AG08396 (cell line): ENCODE measurements at places on chromosomes 2 and 18.

DNA sequence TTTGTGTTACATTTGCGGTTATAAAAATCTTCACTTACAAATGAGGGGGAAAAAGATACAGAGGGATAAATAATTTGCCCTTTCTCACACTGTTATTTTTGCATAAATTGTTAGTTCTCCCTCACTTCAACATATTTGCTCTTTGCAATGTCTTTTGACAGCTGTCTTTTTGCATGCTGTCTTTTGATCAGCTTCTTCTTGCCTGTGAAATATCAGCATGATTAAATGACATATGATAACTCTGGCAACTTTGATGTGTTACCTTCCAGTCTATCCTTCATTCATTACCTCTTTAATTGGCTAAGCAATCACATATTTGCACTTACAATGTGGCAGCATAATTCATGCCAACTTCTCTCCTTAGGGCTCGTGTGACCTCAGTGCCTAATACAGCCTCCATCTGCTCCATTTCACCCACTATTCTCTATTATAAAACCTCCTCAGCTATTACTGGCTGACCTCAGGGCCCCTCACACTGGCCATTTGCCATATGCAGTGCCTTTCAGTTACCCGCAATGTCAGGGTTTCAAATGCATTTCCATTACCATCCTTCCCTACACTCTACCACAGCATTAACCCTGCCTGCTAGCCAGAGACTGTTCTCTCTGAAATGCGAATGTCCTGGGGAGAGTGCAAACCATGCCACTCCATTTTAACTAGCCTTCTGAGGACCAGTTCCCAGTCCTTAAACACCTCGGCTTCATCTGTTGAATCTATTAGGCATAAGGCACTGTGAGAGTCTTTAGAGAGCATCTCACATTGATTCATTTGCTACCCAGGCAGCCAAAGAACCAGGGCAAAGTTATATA lies 1056.6 kb upstream of the CHAC2 start:
- no peak for DNase-seq

DNA sequence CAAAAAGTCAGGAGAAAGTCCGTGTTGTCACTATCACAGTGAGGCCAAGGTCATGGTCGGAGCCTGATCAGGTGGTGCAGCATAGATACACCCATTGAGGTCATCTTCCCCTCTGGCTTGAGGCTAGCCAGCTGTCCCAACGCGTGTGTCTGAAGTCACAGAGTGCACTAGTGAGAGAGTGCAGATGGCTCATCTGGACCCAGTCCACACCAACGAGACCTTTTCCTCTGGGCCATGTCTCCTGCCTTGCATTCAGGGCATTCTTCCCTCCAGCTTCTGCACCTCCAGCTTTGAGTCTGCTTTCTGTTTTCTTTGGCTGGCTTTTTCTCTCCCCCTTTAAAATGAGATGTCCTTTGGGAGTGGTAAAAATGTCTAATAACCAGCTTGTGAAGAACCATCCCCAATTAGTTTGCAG lies 146.9 kb downstream of the TDRD15 start:
- DNase-seq: no peak

- no peak for DNase-seq
Measured at GRCh38 chr2:230798769-230799399, 65.9 kb upstream of the ITM2C start.

DNA sequence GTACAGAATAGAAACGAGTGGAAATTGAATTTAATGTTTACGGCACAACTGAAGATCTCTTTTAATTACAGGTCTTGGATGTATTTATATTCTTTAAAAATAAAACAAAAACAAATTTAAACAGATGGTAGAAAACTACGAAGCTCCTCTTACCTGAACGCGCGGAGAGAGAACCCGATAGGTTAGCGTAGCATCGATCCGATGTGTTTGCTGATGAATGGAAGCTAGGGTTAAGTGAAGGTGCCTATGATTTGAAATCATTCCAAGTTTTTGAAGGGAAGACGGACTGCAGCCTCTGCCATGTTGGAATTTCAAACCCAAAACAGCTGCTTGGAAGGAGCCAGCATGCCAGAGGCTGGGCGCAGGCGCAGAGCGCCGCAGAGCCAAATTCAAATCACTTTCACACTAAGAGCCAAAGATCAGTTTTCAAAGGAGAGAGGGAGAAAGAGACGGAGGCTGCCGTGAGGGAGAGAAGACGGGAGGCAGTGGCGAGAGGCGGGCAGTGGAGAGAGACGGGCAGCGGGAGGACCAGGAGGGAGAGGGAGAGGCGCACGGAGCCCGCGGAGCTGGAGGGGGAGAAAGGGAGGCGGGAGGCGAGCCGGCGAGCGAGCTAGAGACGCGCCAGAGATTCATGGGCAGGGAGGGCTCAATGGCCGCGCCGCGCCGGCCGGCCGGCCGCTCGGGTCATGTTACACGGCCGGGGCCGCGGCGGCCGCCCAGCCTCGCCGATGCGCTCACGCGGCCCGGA lies at the start of gene FIGN:
Gene FIGN, minus strand, starts transcription at position 324 of the 748 bp plus-strand sequence. CDS start 1,081 bp downstream, outside the sequence.
- DNase-seq: peak; percentile 90

DNA sequence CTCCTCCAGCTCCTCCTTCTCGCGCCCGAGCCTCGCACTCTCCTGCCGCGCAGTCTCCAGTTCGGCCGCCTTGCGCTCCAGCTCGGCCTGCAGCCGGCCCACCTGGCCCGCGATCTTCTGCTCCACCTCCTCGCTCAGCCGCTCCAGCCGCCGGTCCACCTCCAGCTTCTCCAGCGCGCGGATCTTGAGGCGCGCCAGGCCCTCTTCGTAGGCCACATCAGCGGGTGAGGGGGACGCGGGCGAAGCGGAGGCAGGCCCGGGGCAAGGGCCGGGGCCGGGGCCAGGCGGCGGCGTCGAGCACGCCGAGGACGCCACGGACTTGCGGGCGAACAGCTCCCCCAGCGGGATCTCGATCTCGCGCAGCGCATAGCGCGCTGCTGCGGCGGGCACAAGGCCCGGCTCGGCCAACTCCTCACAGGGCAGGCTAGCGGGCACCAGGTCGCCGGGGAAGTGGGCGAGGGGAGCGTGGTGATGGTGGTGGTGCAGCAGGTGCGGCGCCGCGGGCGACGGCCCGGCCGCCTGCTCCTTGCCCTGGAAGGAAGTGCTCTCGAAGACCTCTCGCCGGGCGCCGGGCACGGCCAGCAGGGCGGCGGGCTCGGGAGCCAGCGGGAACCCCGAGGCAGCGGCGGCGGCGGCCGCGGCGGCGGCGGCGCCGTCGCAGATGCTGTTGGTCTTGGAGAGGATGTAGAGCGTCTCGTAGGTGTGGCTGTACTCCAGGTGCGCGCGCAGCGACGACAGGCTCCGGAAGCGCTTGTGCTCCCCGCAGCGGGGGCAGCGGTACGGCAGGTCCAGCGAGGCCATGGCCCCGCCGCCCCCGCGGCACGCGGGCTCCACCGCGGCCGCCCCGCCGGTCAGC lies 15.2 kb downstream of the FBXO41 start:
- DNase-seq: peak; percentile 59

DNA sequence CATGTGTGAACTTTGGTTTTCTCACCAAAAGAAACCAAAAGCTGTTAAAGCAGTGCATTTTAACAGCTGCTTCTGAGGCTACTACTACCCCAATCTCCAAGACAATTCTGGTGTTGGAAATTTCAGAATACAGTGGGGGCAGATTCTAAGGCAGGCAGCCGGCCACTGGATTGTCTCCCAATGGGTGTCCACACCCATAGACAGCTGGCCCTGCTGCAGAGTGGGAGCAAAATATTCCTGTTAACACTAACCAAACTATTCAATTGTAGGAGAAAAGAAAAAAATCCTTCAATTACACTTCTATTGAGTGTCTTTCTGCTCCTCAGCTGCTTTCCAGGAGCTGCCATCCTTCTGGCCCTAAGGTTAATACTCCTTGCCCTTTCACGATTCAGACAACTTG lies 223.7 kb downstream of the ALK start:
- DNase-seq: no peak
